ACHN (cell line): ENCODE measurements at places on chromosomes 7 and 10.
A peak's percentile ranks its signal among the peaks of the same experiment; 100 is the strongest.

DNA sequence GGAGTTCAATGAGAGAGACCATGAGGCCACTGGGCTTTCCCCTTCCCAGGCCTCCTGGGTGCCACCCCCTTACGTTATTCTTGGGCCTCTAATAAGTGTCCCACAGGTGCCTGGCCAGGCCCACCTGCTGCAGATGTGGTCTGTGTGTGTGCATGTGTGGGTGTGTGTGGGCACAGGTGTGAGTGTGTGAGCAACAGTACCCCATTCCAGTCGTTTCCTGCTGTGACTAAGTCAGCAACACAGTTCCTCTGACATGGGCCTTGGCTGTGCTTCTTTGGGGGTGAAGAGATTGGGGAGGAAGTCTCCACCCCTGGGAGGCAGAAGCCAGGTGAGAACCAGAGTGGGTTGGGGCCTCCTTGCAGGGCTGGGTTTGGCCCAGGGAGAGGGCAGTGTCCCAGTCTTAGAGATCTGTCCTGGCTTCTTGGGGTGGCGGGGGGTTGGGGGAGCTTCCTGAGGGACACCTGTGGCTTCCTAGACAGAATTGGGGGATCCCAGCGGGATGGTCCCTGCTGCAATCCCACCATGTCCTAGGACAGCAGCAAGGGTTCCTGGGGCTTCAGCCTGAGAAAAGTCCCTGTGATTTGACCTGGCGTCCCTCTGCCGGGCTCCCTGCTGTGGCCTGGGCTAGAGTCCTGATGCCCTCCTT is 4.1 kb upstream of the PILRB start:
- DNase-seq, result no peak

- no peak for DNase-seq
These were observed 347.2 kb upstream of the KLF6 start for GRCh38 chr10:4132216-4132556.

GRCh38 chr10:6305401-6306321 is 102.9 kb downstream of the PFKFB3 start:
- no peak for DNase-seq

GRCh38 chr10:14477408-14477710 is 146.6 kb upstream of the FRMD4A start:
- DNase-seq, result no peak

DNA sequence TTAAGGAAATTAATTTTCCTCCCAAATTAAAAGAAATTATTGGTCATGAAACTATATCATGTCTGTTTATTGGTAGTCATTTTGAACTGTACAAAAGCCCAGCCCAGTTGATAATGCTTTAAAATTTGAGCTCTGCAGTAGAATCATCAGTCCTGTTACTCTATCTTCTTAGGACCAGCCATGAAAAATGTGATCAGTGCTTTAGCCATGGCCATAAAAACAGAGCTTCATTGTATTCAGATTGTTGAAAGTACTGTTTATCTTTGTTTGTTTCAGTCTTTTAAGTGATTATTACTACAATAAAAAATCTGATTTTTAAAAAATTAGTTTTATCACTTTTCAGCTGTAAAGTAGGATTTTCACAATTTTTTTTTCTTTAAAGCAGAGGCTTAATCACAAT is 13.7 kb upstream of the TFAM start:
- no peak for DNase-seq

DNA sequence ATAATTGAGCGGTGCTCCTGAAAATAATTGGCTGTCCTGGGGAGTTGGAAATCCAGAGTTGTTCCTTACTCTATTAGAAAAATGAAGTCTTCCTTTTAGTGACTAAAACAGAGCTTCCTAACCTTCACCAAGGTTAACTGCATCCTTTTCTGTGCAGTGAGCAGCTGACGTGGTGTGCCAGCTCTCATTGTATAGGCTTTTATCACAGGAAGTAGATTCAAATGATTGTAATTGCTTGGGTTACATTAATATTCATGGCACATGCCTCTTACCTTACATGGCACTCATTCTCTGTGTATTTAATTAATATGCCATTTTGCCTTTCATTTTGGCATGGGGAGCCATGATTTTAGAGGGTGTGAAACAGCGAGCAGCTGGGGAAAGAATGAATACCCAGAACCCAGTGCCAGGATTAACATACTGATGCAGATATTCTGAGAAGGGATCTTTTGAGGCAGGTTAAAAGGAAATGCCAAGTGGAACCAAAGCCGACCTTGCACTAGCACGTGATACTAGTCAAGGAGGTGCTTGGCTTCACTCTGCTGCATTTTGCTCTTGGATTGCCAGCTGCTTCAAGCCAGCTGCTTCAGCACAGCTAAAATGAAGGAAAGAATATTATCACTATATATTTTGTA is 115.3 kb downstream of the ST7 start:
- DNase-seq, result peak; percentile 19

DNA sequence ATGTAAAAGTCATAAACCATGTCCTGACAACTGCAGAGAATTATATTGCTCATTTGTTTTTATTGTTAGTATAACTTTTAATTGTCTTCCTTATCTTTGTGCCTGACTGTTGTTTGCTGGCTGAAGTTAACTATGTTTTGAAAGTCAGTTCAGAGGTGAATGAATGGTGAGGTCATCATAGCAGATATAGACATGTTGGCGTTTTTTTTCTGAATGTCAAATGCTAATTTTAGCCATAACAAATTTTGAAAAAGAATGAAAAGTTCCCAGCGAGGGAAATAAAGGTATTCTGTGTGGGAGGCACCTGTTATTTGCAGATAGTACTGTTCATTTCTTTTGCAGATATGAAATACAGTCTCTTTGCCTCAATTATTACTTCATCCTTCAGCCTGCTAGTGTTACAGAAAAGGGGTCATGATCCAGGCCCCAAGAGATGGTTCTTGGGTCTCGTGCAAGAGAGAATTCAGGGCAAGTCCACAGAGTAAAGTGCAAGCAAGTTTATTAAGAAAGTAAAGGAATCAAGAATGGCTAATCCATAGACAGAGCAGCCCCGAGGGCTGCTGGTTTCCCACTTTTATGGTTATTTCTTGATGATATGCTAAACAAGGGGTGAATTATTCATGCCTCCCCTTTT is 96.5 kb downstream of the CAMK1D start:
- DNase-seq, result no peak

- no peak for DNase-seq
These were observed 147.4 kb upstream of the INSYN2A start for GRCh38 chr10:127343821-127344220.

DNA sequence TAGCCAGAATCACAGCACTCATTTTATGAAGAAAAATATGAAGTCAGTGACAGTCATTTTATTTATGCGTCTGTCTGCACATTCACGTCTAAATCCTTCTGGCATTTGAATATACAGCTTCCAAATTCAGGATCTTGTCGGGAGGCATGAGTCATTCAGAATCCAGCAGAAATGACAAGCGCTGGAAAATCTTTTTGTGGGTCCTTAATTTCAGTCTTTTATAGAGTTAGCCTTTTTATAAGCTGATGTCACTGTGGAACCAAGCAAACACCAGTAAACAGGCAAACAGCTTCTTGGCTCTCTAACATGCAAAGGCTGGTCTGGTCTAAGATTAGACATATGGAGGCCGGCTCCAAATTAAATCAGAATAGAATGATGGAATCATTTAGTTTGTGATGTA is 388.2 kb upstream of the TEX47 start:
- no peak for DNase-seq

GRCh38 chr10:121754666-121755065 is 156.4 kb upstream of the FGFR2 start:
- no peak for DNase-seq

GRCh38 chr10:110694820-110695538 is 50.8 kb downstream of the RBM20 start:
- DNase-seq, result no peak

GRCh38 chr10:132606031-132606491 is 68.5 kb downstream of the INPP5A start:
- DNase-seq, result no peak

DNA sequence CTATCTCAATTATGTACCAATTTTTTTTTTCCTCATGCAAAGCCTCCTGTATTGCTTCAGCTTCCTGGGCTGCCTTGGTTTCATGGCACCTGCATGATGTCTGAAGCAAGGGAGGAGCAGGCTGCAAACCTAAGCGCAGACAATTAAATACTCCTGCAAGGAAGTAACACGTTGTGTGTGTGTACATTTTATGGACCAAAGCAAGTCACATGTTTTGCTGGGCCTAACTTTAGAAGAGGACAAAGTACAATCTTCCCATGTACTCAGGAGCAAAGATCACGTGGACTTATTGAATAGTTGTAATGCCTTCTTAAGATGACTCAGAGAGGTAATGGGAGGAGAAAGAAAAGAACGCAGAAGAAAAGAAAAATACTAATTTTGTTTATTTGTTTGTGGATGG is 944.0 kb upstream of the C7orf33 start:
- no peak for DNase-seq

- DNase-seq, result no peak
These were observed 500.8 kb downstream of the DNAJB6 start for GRCh38 chr7:157837561-157837960.

- DNase-seq, result no peak
These were observed 59.7 kb upstream of the HABP2 start for GRCh38 chr10:113493195-113493594.

DNA sequence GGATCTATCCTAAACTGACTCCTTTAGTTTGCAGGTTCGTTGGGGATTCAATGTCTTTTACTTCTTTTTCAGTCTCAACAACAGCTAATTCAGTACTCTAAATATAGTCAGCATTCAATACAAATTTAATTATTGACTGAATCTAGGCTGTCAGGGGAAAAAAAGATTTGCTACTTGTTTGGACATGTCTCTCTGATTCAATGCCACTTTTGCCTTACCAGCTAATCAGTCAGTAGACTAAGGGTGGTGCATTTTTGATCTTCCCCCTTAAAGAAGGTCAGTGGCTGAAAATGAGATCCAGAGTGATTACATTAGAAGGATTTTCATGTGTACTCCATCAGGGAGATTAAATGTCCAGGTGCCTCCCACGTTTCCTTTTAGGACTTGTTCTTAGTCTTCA is 145.1 kb downstream of the C1GALT1 start:
- no peak for DNase-seq

DNA sequence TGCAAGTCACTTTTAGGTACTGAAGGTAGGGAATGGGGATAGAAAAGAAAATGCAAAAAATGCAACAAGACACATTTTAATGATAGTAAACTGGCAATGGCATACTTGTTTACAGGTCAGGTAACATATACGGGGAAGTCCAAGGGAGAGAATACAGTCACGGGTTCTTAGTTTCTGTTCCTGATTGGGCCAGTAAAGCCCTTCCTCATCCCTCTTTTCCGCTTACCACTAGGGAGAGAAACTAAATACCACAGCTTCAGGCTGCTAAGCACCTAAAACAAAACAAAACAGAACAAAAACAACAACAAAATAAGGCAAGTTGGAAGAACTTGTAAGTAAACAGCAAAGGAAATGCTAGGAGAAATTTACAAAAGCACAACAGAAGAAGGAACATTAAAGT is 65.2 kb upstream of the OGDHL start:
- DNase-seq, result no peak

DNA sequence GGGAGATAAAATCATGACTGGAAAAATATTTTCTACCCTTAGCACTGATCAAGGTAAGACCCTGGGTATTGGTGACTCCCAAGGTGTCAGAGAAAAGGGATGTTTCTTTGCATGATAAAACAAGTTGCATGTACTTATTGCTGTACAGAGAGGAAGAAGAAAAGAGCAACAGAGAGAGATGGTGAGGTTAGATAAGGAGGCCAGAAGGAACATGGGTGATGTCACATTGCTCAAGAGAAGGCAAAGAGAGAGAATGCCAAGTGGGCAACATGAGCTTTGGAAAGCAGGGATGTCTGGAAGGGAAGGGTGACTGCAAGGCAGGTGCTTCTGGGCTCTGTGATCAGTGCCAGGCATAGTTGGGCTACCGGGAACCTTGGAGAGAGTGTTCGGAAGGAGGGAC is 65.1 kb upstream of the ADARB2 start:
- DNase-seq, result no peak

- DNase-seq, result no peak
These were observed 316.3 kb downstream of the FRMD4A start for GRCh38 chr10:14014423-14014822.

GRCh38 chr10:3485057-3485686 is 299.8 kb downstream of the KLF6 start:
- no peak for DNase-seq

DNA sequence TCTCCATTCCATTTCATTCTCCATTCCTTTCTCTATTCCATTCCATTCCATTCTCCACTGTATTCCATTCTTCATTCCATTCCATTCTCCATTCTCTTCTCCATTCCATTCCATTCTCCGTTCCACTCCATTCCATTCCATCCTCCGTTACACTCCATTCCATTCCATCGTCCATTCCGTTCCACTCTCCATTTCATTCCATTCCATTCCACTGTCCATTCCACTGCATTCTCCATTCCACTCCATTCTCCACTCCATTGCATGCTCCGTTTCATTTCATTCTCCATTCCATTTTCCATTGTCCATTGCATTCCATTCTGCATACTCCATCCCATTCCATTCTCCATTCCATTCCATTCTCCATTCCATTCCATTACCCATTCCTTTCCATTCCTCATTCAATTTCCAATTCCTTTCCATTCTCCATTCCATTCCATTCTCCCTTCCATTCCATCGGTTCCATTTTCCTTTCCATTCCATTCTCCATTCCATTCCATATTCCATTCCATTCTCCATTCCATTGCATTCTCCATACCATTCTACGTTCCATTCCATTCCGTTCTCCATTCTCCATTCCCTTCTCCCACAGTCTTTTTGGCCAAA is 78.3 kb downstream of the NSUN6 start:
- no peak for DNase-seq

DNA sequence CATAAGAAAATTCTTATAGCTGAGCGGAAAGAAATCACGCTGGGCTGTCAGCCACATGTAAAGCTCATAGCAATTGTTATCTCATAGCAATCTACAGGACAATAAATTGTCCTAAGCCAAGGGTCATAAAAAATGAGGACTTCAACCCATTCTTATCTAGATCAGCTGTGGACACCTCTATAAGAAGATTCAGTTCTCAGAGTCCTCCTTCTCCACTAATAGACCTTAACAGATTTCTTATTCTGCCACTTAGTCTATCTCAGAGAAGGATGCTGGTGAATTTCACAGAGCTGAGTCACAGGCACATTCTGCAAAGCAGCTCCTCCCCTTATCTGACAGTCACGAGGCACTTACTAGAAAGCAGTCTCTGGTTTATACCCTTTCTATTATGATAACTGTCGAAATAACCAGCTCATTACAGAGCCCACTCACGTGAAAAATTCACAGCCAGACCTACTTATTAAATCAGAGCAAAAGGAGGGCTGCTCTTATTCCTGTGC is 185.3 kb upstream of the PCLO start:
- peak; percentile 86 for DNase-seq

- no peak for DNase-seq
These were observed 26.2 kb upstream of the HDAC9 start for GRCh38 chr7:18469316-18469715.

DNA sequence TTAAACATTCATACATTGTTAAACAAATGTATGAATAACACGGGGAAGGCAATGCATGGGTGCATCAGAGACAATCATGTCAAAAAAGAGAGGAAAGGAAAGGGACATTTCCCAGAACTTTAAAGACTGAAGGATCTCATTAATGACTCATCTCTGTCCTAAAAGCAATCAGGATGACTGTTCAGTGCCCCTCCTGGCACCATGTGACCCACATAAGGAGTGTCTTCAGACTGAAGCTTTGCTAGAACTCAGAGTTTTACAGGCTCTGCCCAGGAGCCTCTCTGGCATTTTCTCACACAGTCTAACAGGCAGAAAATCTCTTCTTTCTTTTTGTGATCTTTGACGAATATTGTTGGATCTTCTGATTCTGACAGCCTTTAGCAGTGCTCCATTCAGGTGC is 315.3 kb downstream of the OTUD1 start:
- DNase-seq, result no peak
